ENCODE measurements at places on chromosomes 1 and 21. TPM values are rescaled to one million over a fixed set of nuclear protein-coding genes. Genes with fewer than 3 reads are reported as not detected.
A peak's percentile ranks its signal among the peaks of the same experiment; 100 is the strongest.

DNA sequence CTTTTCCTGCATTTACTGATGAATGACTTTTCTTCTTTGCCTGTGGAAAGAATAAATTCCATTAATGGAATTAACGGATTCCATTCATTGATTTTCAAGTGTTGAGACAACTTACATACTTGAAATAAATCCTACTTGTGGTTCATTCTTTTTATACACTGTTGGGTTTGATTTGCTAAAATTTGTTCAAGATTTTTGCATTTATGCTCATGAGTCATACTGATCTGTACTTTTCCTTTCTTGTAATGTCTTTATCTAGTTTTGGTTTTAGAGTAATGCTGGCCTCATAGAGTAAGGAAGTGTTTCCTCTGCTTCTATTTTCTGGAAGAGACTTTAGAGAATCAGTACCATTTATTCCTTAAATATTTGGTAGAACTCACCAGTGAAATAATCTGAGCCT, 14.4 kb downstream of the UROD start:
- DNase-seq = no peak

DNA sequence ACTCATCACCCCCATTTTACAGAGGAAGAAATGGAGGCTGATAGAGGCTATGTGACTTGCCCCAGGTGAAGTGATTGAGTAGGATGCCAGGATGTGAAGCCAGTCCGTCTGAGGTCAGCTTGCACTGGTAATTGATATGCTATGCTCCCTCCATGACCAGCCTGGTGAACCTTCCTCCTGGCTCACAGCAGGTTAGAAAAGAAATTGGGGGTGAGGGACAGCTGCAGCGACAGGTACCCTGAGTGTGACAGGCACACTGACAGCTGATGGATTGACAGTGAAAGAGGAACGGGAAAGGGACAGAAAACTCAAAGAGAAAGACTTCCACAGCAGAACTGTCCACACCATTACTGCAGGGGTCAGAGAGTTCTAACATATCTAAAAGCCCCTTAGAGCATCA, 102.1 kb downstream of the SUSD4 start:
- DNase-seq = no peak

DNA sequence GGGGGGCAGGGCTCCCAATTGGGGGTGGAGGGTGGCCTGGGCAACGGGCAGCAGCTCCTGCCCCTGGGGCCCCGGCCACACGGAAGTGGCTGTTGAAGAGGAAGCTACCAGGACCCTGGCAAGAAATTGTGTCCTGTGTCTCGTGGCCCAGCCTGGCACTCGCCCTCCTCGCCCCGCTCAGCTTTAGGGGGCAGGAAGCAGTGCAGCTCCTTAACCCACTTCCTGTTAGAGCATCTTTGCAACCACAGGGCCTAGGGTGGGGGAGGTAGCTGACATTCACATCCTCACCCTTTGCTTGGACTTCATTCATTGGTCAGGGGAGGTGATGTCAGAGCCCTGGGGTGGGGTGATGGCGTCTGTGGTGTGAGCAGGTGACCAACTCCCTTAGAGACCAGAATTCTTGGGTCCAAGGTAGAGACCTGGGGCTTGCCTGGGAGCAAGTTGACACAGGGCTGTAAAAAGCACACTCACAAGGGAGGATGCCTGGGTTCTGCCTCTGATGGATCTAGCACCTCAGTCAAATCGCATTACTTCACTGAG, at the start of gene ARHGAP30:
Gene ARHGAP30 (minus strand): TSS at position 161 of the 540 bp plus-strand sequence. CDS start 267 bp downstream, outside the sequence.
- DNase-seq = peak; percentile 82

GRCh38 chr1:22625262-22625925, 11.0 kb upstream of the C1QA start:
- DNase-seq = no peak

- DNase-seq = peak; percentile 92
Observed at GRCh38 chr21:36773117-36773516, 74.2 kb downstream of the SIM2 start.

Gene HAO2
- not detected for total RNA-seq

Gene S100A14
- total RNA-seq = 5.8 TPM

GRCh38 chr1:93817819-93818569, 61.0 kb downstream of the DNTTIP2 start:
- DNase-seq = no peak

Gene INPP5B
- total RNA-seq = 8.7 TPM

Gene FBLIM1
- total RNA-seq = 99.1 TPM

- DNase-seq = peak; percentile 40
Observed at GRCh38 chr21:45998871-45999580, 17.5 kb downstream of the COL6A1 start.

Gene BCL2L15
- total RNA-seq = not detected

Gene SLC9C2
- total RNA-seq = not detected

DNA sequence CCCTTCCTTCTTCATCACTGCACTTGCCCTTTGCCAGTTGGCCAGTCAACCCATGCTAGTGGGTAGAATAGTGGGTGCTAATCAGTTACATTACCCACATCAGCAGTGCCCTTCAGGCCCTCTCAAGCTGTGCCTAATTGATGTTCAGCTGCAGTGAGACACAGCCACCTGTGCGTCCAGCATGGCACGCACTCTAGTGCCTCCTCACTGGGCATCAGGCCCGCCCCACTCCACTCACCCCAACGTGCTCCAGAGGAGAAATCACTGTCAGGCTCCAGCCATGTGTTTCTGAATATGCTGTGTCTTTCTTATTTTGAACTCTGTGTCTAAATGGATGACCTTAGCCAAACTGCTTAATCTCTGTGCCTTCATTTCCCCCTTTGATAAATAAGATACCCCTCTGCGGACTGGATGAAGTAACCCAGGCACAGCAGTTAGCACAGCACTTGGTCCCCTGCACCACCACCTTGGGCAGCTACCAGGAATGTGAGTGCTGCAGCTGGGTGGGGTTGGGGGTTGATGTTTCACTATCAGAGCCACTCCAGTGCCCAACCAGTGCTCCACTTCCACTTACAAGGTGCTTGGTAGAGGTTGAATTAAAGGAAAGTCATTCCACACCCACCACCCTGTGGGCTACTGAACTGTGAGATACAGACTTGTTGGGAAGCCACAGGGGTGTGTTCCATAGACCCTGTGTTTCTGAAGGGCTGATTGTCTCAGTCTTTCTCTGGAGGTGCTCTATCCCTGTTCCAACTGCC, 8.9 kb upstream of the ADORA3 start:
- DNase-seq = no peak

GRCh38 chr1:233617025-233617424, 3.1 kb downstream of the KCNK1 start:
- DNase-seq = no peak

GRCh38 chr1:95876276-95876675, 642.3 kb downstream of the RWDD3 start:
- DNase-seq = no peak

GRCh38 chr1:108009603-108010195, 44.7 kb upstream of the VAV3 start:
- DNase-seq = no peak

Gene GPR37L1
- 0.05 TPM for total RNA-seq

- no peak for DNase-seq
Observed at GRCh38 chr1:38929054-38929453, 12.6 kb downstream of the RHBDL2 start.

Gene CRYZ
- 37.5 TPM for total RNA-seq

Gene PRKCZ
- total RNA-seq = 13.5 TPM

DNA sequence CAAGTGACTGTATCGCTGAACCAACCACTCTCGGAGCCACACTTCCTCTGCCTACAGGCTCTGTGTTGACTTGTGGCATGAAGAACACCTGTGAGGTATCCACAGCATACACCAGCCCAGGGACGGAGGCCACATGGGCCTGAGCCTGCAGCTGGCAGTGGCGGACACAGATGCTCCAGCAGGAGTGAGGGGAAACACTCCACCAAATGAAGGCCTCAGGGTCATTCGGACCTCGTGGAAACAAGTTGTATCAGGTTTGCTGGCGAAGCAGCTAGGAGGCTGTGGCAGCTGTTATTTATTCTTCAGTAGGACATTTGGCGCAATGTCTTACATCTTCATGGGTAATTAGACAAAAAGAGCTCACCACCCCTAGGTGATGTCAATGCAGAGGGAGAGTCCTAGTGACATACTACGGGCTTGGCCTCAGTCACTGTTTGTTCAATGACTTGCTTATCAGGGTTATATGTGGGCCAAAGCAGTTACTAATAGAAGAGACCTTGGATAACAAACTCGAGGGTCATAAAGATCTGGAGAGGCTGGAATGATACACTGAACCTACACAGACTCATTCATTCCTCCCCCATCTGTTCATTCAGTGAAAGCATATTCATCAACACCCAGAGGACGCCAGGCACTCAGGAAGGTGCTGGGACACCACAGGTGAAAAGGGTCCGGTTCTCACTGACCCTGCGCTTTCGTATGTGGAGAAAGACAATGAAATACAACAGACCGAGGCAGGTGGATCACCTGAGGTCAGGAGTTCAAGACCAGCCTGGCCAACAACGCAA, 11.6 kb upstream of the ETS2 start:
- DNase-seq = no peak

DNA sequence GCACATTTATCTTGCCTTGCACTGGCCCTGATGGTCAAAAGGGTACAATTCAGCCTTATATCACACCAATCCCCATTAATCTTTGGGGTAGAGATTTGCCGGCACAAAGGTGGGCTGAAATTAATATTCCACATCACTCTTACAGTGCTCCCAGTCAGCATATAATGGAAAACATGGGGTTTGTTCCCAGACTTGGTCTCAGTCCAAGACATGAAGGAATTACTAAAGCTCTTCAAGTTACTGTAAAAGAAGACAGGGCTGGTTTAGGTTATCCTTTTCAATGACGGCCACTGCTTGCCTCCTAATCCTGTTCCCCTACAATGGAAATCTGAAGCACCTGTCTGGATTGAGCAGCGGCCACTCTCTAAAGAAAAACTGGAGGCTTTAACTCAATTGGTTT, 160.7 kb downstream of the IER5 start:
- no peak for DNase-seq

Gene SLC35F3
- total RNA-seq = not detected

GRCh38 chr1:91515994-91516393, 15.3 kb downstream of the CDC7 start:
- no peak for DNase-seq

Gene CATSPERE
- total RNA-seq = 0.65 TPM

GRCh38 chr1:173406783-173407230, 70.3 kb upstream of the PRDX6 start:
- no peak for DNase-seq

Gene SPEN
- total RNA-seq = 20.3 TPM

Gene VWA1
- 17.1 TPM for total RNA-seq

Gene OR2W3
- total RNA-seq = not detected

Gene TP73
- total RNA-seq = not detected

- DNase-seq = no peak
Observed at GRCh38 chr1:183646776-183647175, 6.3 kb downstream of the APOBEC4 start.

DNA sequence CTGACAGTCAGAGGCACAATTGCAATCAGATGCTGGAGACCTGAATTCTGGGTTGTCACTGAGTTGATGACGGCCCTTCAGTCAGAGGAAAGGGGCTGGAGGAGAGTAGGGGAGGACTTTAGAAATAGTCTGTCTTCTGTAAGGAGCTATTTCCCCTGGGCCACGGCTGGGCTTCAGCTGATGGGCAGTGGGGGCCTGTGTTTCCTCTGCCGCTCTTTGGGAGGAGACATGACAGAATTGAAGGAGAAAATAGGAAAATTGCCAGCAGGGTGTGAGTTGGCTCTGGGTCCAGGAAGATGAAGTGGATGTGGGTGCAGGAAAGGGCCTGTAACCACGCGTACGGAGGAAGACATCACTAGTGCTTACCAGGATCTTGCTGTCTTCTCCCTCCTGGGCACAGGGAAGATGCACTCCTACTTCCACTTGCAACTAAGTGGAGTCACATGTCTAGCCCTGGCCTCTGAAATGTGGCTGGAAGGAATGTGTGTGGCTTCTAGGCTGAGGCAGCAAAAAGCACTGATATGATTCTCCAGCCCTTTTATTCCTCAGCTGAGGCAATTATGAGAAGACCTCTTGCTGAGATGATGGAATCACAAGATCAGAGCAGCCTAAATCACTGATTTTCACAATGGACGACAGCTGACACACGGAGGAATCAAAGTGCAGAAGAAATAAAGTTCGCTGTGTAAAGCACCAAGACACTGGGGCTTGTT, 250.0 kb downstream of the GRIK3 start:
- no peak for DNase-seq

GRCh38 chr1:19754482-19754881, 45.2 kb downstream of the TMCO4 start:
- no peak for DNase-seq

Gene A3GALT2
- total RNA-seq = not detected

GRCh38 chr21:46078978-46079351, 18.9 kb upstream of the COL6A2 start:
- peak; percentile 68 for DNase-seq
